Bronchial epithelial cell (primary cell): ENCODE measurements at places on chromosomes 7 and 10.

DNA sequence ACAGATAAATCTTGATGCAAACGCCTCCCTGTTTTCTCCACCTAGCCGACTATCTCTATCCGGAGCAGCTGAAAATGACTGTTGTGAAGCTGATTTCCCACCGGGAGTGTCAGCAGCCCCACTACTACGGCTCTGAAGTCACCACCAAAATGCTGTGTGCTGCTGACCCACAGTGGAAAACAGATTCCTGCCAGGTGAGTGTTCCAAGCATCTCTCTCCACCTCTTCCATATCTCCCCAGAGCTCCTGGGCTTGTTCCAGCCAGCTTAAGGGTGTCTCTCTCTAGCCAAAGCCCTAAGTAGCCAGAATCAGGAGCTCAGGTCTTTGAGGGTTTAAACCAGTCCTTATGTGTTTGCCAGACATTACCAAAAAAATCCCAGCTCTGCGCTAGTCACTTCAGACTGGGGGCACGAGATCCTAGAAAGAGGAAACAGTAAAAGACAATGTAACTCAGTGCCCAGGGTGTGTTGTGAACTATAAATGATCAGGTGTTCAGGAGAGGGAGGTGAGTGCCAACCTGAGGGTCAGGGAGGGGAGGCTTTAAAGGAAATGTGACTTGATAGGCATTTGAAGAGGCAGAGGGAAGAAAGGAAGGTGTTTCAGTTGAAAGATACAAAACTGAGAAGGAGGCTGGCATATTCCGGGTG is 4.4 kb downstream of the PLAU start:
- DNase-seq: peak; percentile 36

- DNase-seq: no peak
Observed at GRCh38 chr7:18995811-18996426, 121.5 kb downstream of the TWIST1 start.

DNA sequence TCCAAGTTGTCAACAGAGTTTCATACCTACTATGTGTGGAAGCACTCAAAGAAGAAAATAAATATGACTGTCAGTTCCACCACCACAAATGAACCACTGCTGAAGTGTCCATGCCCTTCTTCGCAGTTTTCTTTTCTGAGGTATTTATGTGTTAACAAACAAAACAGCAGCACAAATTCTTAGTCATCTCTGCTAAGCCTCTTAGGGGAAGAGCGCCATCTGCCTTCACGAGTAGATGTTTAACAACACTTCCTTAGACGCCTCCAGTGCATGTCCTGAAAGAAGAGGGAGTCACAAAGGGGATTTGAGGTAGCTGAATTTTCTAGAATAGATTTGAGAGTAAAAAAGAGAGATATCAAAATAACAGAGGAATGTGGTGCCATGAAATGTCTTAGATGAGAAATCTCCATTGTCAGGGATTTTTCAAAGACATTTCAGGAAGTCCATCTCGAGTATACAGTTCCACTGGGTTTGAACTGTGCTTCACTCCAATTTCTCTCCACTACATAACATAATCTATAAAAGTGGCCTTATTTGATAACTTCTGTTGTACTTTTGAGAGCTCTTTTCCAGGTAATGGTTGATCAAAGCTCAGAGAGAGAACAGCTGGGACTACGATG is 775.3 kb upstream of the POM121L12 start:
- no peak for DNase-seq

- DNase-seq: no peak
Observed at GRCh38 chr7:104898434-104898833, 115.6 kb upstream of the KMT2E start.

- no peak for DNase-seq
Observed at GRCh38 chr7:136324073-136324704, 347.0 kb upstream of the MTPN start.

- no peak for DNase-seq
Observed at GRCh38 chr10:101695404-101695890, 477 bp upstream of the FBXW4 start.

- no peak for DNase-seq
Observed at GRCh38 chr7:139589474-139589873, 66.0 kb downstream of the CLEC2L start.

DNA sequence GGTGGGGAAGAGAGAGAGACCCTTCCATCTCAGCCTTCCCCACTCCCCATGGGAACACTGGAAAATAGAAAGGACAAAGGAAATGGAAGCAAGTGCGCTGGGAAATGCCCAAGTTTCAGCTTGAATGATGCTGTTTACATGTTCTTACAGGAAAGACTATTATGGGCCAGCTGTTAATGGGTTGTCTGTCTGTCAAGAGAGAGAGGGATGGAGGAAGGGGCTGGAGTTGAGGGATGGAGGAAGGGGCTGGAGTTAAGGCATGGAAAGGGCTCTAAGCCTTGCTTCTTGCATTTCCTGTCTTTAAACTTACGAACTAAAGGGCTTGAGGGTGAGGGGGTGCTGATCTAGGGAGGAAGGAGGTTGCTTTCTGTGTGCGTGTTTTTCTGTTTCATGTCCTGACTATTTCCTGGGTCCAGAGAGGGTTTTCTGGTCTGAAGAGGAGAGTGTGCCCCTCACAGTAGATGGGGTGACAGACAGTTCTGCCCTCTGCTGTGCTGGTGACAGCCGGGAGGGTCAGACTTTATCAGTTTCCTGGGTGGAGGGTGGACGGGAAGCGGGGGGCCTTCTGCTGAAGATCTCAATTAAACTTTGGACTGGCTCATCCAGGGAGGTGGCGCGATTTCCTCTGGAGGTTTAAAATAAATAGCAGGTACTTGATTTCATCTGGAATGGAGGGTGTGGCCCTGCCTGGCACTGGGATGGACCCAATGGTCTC is 30.5 kb downstream of the GRK5 start:
- peak; percentile 27 for DNase-seq

DNA sequence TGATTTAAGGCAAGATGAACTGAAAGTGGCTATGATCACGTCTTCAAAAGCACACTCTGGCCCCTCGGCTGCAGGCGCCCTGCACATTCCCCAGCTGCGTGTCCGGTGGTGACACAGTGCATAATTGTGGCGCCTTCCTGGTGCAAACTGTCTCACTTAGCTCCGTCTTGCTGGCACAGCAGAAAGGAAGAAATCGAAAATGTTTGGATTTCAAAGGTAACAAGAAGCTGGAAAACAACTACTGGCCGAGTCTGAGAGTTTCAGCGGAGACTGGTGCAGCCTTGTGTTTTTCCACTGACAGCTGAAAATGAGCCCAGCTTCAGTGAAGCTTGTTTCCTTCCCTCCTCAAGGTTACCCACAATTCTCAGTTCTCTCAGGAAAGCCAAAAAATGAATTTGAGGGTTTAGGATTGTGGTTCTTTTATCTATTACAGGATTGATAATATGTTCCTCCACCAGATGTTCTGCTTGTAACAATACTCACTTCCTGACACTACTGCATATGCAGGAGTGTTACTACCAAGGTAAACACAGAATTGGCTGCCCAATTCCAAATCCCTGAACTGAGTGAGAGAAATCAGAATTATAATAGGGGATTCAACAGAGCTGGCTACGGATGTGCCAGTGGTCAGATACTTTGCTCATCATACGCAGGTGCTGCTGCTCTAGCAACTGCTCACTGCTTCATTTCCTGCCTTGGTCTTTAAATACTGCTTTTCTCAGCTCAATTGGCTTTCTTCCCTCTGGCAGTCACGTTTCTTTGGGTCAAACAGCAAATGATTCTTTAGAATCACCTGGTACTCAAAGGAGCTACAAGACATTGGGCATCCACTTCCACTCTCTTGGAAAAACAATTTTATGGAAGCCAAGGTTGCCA is 63.7 kb downstream of the TRUB1 start:
- DNase-seq: no peak

DNA sequence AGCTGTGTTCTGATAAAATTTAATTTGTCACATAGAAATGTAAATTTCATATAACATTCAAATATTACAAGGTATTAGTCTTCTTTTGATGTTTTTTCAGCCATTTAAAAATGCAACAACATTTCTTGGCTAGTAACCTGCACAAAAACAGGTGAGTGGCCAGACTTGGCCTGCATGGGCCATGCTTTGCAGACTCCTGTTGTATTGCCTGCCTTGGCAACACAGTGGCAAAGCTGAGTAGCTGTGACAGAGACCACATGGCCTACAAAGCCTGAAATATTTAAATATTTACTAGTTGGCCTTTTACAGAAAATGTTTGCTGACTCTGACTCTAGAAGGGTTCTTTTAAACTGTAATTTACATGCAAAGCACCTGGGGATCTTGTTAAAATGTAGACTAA is 13.5 kb upstream of the TBX20 start:
- DNase-seq: no peak

GRCh38 chr7:44769776-44770294 is 21.2 kb downstream of the ZMIZ2 start:
- peak; percentile 15 for DNase-seq

- DNase-seq: peak; percentile 63
Observed at GRCh38 chr7:107913851-107914250, 22.9 kb downstream of the DLD start.

DNA sequence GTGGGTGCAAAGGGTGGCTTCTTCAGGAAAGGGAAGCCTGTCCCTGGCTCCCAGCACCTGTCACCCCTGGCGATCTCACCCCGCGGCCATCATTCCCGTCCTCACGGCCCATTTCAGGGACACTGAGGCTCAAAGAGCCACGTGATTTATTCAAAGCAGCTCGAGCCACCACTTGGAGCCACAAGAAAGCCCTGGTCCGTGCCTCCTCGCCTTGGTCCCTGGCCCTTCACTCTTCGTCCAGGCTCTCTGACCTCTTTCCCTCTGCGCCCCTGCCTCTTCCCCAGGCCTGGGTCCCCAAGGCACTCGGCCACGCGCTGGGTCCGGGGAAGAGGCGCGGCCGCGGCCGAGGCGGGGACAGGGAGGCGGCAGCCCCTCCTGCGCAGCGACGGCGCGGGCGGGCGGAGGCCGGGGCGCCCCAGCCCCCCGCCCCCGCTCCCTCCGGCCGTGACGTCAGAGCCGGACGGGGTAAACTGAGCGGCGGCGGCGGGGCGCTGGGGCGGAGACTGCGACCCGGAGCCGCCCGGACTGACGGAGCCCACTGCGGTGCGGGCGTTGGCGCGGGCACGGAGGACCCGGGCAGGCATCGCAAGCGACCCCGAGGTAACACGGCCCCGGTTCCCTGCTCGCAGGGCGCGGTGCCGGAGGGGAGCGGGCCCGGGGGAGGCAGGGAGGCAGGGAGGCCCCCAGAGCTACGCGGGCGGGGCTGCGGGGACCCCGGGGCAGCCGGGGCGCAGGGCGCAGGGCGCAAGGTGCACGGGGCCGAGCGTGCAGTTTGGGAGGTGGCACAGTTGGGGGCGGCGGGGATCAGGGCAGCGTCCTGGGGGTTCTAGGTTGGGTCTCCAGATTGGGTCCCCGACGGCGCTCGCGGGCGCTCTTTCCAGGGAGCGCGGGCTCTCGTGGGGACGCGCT is at the start of gene SLC18A2:
Gene SLC18A2 (plus strand): TSS at position 494 of the 909 bp plus-strand sequence. CDS start 580 bp downstream, outside the sequence.
- DNase-seq: no peak

- DNase-seq: no peak
Observed at GRCh38 chr7:93931655-93932054, 10.1 kb downstream of the GNG11 start.

GRCh38 chr10:60816628-60817397 is 38.5 kb downstream of the CDK1 start:
- DNase-seq: peak; percentile 69

- DNase-seq: peak; percentile 91
Observed at GRCh38 chr7:66844552-66845378, 76.3 kb upstream of the TMEM248 start.

DNA sequence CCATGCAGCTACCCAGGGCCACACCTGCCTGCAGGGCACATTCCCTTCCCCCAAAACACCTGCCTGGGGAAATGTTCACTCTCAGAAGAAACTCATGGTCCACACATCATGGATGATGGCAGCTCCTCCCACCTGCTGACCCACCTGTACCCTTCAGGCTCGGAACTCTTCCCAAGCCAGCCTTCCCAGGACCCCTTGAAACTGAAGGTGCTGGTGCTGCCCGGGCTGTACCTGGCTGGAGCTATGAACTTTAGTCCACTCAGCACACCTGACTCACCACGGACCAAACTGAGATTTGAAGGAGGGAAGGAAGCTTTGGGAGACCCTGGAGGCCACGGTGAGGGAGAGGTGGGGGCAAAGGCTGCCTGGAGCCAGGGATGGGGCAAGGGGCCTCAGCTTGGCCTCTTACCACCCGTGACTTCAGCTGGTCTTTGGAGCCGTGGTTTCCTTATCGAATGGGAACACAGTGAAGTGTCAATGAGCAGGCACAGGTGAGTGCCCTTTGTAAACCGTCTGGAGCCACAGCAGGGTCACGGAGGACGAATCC is 30.1 kb upstream of the INPP5A start:
- DNase-seq: no peak

DNA sequence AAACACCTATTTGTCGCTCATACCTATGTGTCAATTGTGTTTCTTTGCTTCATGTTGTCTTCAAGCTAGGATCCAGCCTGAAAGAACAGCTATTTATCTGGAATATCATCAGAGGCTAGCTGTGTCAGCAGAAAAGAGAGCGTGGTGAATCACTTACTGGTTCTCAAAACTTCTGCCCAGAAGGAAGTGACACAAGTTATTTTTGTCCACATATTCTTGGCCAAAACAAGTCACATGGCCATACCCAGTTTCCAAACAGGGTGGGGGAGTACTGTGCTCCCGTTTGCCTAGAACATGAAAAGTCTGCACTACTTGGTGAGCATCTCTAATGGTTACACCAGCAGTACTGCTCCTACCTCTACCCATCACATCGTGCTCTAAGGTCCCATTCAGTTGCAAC is 160.9 kb upstream of the CSTF2T start:
- DNase-seq: peak; percentile 50

- DNase-seq: no peak
Observed at GRCh38 chr10:49407151-49407550, 11.3 kb upstream of the DRGX start.

GRCh38 chr10:5496261-5497250 is 2.8 kb downstream of the CALML5 start:
- no peak for DNase-seq

DNA sequence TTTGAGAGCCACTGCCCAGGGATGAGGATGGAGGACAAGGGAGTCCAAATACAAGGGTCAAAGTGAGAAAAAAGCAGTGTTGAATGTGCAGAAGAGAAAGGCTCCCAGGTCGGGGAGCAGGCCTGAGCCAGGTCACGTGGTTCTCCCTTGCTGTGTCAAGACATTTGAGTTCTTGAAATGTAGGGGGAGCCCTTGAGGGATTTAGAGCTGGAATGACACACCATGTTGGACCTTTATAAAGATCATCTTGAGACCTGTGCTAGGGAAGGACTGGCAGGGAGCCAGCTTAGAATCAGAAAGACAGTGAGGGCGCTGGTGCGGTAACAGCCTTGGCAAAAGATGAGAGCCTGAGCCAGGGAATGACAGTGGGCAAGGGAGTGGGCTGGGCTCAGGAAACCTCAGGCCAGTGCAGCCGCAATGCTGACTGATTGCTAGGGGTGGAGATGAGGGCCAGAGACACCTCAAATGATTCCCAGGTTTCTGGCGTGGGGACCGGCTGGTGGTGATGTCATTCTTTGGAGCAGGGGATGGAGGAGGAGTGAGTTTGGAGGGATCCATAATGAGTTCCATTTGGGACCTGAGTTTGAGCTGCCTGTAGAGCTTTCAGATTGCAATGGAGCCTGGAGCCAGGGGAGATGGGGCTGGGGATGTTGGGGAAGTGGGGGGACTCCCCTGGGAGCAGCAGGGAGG is 120.1 kb downstream of the PTPN20 start:
- peak; percentile 15 for DNase-seq

- no peak for DNase-seq
Observed at GRCh38 chr10:15370856-15371701, at the start of gene FAM171A1. Gene FAM171A1, minus strand, starts transcription at chr10:15371289. Its CDS starts 237 bp downstream, at chr10:15371052.
